ENCODE measurements at places on chromosomes 3 and 15.

DNA sequence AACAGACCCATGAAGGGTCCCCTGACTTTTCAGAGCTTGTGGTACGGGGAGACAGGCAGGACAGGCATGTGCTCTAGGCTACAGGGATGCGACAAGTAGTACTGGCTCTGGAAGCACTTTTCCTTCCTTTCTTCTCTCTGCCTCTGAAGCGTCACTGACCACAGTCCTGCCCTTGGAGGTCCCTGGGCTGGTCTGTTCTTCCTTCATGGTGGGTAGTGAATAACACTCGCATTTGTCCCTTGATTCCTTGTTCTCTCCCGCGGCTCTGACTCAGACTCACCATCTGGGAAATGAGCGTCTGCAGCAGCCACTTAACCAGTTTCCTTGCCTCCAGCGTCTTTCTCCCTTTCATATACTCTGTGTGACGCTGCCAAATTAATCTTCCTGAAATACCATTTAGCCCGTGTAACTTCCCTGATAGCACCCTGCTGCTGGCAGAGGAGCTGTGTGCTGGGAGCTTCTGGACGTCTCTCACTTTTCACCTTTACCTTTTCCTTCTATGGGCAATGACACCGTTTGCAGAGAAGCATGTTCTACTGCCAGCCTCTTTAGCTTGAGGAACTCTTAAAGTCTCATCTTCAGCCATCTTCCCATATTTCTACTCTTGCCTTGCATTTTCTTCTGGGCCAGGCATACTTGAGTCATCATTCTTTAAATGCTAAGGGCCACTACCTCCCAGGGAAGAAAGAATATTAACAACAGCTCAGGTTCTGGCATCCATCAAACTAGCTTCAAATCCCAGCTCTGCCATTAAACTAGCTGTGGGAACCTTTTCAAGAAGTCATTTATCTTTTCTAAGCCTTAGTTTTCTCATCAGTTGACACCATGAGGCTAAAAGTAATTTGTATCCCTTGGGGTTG, 33.6 kb downstream of the TMEM45A start:
- peak; percentile 17 for DNase-seq

DNA sequence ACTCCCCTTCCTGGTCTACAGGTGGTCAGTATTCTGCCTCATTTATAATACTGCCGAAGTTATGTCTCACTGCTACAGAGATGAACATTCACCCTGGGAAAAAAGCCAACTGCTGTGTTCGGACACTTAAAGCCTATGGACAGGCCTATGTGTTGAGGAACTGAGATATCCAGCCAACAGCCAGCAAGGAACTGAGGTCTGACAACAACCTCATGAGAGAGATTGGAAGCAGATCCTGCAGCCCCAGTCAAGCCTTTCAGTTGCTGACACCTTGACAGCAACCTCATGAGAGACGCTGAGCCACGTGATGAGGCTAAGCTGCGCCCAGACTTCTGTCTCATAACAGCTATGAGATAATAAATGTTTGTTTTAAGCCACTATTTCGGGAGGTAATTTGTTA, 18.2 kb upstream of the FHIT start:
- no peak for DNase-seq

DNA sequence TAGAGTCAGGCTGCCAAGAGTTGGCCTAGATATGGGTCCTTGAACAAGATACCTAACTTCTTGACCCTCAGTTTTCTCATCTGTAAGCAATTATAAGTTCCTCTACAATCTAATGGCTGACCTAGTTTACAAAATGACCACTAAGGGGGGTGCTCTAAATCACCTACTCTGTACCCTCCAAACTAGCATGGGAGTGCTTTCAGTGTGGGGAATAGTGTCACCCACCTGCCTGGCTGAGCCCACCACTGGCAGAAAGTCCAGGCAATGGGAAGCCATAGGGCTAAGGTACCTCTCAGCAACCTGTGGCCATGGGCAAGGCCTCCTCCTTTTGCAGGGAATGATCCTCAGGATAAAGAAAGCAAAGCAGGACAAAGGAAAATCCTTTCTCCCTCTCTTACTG, 58.9 kb downstream of the COL6A5 start:
- DNase-seq, result no peak

DNA sequence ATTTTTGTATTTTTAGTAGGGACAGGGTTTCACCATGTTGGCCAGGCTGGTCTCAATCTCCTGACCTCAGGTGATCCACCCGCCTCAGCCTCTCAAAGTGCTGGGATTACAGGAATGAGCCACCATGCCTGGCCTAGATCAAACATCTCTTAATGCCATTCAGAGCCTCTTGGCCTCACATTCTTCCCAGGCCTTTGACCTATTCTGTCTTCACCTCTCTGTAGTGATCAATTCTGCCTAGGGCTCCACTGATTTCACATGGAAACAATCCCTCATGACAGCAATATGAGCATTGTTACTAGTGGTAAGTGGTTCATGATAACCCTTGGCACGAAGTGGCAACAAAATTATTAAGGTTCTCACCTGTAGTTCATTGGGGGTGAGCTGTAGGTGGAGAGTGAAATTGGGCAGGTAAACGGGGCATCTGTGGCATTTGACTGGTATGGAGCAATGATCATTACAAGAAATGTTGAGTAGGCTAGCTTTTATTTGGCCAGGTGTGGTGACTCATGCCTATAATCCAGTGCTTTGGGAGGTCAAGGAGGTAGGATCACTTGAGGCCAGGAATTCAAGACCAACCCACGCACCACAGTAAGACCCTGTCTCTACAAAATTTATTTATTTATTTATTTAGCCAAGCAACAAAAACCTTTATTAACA, 4.8 kb upstream of the ARPIN start:
- DNase-seq, result no peak

DNA sequence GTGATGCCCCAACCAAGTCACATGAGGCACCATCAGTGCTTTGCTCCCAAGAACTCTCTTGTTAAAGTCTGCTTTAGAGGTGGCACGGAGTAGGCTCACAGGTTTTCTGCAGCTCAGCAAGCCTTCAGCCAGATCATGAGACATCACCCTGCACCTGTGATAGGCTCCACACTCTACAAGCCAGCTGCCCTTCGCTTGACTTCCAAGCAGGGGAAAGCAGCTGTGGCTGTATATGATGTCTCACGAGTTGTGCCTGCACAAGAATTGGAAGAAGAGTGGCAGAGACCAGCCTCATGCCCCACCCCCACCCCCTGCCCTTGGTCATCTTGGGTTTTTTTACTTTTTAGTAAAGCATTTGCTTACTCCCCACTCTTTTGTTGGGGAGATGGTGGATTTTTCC, 22.5 kb downstream of the MRPS11 start:
- DNase-seq, result no peak

DNA sequence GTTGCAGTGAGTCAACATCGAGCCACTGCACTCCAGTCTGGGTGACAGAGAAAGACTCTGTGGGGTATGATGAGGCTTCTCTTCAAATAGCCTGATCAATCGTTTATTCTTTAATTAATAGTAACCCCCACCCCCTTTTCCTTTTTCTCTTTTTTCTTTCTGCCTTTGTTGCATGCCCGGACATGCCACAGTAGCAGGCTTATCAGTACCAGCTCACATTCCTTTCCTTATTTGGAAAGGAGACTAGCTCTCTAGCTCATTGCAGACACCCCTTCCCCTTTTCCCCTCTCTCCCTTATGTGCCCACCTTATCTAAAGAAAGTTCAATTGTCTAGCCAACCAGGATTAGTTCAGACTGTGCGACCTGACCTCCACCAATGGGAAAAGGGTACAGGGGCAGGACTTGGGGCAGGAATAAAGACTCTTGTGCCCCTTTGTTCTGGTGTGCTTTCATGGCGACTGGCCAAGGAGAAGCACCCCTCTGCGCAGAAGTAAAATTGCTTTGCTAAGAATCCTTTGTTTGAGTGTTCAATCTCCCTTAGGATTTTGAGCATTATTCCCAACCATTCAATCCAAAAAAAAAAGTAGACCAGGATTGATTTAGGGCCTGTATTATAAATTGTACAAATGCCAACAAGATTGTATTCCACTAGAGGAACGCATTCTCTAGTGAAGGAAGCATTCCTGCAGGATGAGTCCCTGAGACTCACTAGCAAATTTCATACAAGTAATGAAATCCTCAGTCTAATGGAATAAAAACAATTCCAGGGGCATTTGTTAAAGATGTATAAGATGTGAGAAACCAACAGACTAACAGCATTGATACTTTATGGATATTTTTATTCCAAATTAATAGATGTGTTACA, 95.8 kb upstream of the SNRPN start:
- no peak for DNase-seq

DNA sequence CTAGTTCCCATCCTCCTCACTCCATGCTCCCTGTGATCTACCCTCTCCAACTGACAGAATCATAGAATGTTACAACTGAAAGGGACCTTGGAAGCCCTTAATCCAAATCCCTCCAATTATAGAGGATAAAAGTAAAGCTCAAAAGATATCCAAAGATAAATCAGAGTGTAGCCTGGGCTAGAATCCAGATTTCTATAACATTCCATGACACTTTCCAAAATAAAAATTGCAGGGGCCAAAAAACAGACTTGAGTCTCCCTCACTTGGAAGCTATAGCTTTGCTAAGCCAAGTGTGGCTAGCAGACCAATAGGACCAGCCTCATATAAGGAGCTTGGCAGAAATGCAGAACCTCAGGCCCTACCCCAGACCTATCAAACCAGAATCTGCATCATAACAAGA, 148.1 kb downstream of the NTRK3 start:
- no peak for DNase-seq

DNA sequence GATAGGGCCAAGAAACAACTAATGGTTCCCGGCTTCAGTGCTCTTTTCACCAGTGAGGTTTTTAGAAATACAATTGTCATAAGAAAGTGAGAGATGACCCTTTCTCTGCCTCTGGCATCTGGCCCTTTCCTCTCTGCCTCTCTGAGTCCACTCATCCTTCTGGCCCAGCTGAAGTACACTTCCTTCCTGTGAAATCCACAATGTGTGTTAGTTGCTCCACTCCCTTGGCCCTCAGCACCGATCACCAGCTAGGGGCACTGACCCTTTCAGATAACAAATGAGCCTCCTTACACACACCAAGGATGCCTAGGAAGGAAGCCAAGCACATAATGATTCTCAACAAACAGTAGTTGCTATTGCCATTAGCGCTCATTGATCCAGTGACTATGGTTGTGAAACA, 2.9 kb upstream of the CAV3 start:
- no peak for DNase-seq

- no peak for DNase-seq
These were observed 155.3 kb upstream of the SLCO3A1 start for GRCh38 chr15:91698241-91698640.

DNA sequence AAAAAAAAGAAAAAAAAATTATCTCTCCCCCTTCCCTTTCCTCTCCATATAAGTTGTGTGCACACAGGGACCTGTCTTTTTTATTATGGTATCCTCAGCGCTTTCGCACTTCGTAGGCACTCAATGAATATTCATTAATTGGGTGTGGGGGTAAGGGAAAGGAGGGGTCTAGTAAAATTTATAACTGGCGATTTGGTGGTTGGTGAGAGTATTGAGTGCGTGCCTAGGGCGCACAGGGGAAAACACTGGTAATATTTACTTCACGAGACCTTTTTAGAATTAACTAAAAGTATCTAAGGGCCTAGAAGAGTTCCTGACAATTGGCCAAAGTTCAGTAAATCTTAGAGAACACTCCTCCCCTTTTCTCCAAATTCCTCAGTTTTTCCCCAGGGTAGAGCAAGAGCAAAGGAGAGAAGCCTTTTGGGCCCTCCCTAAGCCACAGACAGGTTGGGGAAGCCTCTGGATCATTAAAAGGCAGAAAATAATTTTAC, 25.7 kb downstream of the TYRO3 start:
- no peak for DNase-seq

DNA sequence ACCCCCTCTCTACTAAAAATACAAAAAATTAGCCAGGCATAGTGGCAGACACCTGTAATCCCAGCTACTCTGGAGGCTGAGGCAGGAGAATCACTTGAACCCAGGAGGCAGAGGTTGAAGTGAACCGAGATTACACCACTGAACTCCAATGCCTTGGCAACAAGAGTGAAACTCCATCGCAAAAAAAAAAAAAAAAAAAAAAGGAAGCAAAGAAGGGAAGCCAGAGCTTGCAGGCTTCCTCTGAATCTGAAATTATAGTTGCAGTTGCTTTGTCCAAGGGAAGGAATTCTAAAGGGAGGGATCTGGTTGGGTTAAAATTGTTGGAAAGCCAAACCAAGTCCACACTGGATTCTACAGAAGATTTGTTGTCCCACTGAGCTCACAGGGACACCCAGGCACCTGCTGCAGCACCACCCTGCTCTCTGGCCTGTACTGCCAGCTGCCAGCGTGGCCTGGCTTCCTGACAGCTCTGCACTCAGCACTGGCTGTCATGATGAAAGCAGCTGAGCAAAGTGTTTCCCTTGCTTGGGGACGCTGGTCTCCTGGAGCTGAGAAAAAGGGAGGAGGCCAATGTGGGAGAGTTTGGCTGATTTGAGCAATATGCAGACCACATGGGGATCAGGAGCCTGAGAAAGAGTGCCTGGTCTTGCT, 88.8 kb upstream of the HES1 start:
- DNase-seq, result no peak

GRCh38 chr3:71247221-71247957, 336.1 kb downstream of the FOXP1 start:
- DNase-seq, result no peak

GRCh38 chr15:63054985-63055384, 12.4 kb downstream of the TPM1 start:
- DNase-seq, result peak; percentile 61

- no peak for DNase-seq
These were observed 749.1 kb downstream of the ROBO1 start for GRCh38 chr3:79018671-79019136.

DNA sequence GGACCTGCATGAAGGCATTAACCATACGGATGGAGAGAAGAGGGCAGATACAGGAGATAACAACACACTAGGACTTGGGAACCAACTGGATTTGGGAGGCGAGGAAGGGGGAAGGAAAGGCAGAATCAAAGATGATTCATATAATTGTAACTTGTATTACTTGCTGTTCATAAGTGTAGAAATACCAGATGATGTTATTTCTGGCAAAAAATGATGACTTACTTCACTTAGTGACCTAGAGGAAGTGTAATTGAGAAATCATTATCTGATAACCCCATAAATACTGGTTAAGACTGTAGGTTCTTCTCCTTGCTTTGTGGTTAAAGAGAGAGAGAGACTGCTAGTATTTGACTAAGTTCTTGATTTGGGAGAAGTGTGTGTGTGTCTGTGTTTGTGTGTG, 50.5 kb upstream of the GK5 start:
- DNase-seq, result no peak

DNA sequence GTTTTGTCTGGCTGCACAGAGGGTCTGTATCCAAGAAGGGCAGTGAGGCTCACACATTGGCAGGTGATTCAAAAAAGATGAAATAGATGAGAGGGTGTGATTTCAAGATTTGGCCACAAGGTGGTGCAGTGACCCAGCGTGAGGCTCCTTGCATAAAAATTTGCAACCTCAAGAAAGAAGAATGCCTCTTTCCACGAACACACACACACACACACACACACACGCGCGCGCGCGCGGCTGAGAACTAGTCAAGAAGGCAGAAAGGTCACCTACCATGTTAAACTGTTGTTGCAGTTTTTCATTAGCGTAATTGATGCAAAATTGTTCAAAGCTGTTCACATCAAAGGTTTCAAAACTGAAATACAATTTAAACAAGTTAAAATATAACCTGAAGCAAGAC, 39.2 kb downstream of the MYO5C start:
- DNase-seq, result peak; percentile 62

Data from NCI-H2227 treated with DMSO at 0.1 percent for 48 hours (cell line).